ENCODE measurements at places on chromosomes 7 and 10.

DNA sequence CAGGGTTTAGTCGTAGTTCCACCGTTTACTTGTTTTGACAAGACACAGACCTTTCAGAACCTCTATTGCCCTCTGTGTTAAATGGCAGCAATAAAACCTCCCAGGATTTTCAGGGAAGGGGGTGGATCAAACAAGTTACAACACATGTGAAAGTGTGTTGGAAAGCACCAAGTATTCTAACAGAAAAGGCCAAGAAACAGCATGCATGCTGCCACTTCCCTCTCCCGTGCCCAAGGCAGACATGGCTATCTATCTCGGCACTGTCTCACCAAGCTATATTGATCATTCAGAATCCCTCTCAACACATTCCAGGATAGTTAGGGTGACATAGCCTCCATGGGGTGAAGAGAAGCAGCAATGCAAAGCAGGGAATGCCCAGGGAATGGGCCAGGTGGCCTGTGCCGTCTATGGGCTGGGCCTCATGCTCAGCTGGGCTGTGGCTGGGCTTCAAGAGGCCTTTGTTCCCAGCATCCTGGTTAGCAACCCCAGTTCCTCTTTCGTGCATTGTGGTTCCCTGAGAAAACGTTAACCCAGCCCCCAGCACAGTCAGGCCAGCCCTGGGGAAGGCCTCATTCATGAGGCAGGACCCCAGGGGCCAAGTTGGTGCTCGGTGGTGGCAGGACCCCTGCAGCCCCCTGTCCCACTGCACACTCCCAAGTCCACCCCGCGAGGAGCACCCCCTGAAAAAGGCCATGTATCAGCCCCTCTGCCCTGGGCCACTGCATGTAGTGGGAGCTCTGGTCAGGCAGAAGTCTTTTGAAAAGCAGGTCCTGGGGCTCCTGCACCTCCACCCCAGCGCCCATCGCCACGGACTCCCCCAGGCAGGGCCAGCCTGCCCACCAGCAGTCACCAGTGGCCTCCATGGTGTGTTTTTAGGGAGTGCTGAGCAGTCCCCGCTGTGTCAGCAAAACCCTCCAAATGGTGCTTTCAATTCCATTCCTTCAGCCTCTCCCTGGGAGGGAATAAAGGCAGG lies 25.5 kb downstream of the VSIR start:
- no peak for DNase-seq

- DNase-seq: peak; percentile 70
Observed at GRCh38 chr7:128863433-128863989, 855 bp downstream of the ATP6V1F start.

DNA sequence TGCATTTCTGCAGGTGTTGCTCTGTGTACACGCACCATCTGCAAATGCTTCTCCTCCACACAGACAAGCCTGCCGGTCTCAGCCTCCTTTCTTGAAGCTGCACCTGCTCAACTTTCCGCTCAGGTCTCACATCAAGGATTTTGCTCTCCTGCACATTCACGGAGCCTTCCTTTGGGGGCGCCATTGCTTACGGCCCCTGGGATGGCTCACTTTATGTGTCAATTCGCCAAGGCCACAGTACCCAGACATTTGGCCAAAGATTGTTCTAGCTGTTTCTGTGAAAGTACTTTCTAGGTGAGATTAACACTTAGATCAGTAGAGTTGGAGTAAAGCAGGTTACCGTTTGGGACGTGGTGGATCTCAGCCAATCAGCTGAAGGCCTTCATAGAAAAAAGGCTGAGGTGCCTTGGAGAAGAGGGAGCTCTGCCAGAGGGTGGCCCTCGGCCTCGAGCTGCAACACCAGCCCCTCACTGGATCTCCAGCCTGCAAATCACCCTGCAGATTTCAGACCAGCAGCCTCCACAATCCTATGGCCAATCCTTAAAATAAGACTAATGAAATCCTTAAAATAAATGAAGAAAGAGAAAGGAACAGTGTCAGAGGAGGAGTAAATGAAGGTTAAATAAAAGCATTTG lies 39.9 kb upstream of the PPP2R2D start:
- no peak for DNase-seq

DNA sequence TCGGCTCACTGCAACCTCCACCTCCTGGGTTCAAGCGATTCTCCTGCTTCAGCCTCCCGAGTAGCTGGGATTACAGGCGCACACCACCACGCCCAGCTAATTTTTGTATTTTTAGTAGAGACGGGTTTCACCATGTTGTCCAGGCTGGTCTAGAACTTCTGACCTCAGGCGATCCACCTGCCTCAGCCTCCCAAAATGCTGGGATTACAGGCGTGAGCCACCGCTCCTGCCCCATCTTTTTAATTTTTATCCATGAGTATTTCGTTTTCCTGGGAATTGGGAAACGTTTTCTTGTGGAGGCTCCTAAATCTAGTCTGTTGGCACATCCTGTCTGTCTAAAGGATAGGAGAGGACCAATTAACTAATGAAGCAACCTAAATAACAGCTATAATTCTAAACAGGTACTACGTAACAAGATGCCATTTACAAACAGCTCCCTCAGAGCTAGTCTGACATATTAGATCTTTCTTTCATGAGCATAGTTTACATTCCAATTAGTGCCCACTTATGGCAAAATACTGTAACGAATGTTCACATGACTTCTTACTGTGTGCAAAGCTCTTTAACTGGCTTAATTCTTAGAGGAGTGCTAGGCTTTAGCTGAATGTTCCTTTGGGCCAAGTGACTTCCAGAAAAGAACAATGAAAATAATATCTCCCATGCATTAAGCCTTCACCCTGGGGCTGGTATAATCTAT lies 151.0 kb upstream of the YAE1 start:
- DNase-seq: no peak

- no peak for DNase-seq
Observed at GRCh38 chr7:72325561-72325960, 86.6 kb downstream of the CALN1 start.

- DNase-seq: no peak
Observed at GRCh38 chr10:101783736-101784118, 481 bp upstream of the NPM3 start.

DNA sequence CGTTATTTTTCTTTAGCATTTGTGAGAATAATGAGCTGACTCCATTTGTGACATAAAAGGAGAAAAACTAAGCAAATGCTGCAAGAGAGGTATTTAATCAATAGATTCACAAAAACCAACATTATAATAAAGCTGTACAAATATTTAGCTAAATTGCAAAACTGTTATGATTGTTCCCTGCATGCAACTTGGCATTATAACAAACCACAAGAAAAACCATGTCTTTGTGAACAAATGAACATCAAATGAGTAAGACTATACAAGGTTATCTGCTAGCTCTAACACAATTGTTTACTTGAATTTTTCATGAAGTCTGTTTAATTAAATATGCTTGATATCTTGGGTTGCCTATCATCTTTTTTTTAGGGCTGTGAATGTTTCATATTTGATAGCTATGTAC lies 50.8 kb upstream of the PPP1R9A start:
- no peak for DNase-seq

DNA sequence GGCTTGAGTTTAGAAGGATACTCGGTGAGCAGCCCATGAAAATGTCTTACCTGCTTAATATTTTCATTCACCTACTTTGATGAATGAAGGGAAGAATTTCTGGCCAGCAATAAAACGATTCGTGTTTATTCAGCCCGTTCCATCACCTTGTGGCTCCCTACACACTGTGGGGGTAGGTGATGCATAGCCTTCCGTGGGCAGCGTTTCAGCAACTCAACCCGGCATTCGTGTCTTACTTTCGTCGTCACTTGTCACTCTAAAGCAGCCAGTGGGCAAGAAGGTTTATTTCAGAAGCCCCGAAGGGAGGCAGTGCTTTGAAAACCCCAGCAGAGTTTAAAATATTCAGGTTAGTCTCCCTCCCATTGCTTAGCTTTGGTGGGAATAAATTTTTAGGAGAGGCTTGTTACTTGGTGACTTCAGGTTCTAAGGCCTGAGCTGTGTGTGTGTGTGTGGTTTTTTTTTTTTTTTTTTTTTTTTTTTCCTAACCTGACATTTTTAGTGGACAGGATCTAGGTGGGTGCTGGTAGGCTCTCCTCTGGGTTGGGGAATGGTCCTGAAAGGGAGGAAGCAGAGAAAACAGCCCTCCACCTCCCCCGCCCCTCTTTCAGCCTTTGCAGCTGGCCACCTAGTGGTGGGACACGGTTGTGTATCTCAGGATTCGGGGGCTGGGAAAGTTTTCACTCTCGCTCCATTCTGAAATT lies 1.8 kb downstream of the GRK5 start:
- DNase-seq: no peak

DNA sequence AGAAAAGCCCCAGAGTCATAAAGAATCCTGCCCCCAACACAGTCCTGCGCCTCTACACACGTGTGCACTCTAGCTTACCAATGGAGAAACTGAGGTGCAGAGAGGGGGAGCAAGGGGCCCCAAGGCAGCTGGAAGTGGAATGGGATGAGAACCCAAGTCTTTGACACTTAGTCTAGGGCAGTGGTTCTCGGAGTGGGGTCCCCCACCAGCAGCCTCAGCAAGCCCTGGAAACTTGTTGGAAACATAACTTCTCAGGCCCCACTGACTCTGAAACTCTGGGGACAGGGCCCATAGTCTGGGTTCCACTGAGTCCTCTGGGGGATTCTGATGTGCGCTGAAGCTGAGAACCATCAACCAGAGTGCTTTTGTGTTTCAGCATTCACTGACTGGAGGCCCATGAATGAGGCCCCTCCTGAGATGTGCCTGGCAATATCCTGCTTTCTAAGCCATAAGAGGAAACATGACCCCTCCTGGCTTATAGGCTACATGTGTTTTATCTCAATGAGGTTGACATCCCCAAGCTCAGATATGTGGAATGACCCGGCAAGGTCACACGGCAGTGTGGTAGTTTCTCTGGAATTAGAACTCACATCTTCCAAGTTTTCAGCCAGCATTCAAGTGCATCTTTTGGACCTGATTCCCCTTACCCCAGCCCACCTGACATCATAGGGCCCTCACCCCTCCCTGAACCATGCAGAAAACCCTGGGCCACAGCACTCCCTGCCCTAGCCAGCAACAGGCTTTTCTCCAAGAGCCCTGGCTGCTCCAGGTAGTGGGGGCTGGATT lies 147.3 kb upstream of the PCBD1 start:
- no peak for DNase-seq

DNA sequence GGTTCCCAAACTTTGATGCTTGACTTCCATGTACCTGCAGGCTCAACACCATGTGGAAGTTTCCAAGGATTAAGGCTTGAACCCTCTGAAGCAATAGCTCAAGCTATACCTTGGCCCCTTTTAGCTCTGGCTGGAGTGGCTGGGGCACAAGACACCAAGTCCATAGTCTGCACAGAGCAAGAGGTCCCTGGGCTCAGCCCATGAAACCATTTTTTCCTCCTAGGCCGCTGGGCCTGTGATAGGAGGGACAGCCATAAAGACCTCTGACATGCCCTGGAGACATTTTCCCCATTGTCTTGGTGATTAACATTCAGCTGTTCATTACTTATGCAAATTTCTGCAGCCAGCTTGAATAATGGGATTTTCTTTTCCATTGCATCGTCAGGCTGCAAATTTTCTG lies 14.4 kb downstream of the DGKI start:
- DNase-seq: no peak

DNA sequence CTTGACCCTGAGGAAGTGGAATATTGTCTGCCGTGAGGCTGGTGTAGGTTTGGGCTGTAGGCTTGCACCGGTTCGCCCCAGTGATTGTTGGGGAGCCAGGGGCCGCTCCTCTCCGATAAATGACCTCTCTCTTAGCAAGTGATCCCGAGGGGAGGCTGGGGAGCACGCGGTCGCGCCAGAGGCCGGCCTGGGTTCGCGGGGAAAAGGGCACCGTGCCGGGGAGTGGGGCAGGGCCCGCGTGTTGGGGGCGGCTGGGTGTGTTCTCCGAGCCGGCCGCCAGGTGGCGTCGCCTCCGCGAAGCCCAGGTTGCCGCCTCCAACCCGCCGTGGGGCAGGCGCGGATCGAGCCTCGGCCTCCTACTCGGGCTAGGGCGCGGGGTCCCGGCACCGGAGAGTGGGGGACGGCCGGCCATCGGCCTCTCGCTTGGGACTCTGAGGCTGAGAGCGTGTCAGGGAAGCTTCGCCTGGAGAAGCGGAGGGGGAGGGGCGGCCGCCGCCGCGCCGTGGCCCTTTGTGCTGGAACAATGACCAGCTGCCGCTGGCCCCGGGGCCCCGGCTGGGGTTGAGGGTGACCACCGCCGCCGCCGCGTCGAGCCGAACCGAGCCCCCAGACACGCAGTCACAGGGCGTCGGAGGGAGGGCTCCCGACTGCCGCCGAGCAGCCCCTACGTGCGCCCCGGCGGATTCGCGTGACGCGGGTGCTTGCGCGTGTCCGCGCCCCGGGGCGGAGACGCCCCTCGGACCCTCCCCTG lies 442 bp upstream of the LZTS2 start:
- DNase-seq: peak; percentile 94

DNA sequence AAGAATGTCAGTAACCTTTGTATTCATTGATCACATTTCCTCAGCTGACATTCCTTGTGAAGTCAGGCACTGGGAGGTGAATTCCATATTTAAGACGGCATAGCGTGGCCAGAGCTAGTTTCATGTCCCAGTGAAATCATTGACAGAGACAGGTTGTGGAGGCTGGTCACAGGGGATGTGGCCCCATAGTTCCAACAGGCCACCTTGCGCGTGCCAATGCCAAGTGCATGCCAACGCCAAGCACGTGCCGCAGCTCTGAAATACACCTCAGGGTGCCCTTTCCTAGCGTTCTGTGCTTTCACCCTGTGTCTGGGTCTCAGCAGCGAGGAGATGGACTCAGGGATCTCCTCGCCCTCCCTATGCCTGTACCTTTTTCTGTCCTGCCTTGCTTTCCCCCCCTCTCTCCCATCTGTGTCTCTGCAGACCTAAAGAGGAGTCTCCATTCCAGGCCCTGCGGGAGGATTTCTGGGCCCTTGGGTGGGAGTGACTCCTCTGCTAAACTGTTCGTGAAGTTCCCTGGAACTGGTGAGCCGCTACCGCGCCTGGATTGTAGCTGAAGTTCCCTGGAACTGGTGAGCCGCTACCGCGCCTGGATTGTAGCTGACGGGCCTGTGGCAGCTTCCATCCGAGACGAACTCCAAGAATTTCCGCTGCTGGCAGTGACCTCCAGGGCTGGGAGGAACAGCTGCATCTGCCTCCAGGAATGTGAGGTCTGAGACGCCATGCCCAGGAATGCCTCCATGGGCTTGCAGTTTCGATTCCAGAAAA lies 19.7 kb downstream of the AQP1 start:
- DNase-seq: no peak

- DNase-seq: no peak
Observed at GRCh38 chr10:70753841-70754621, 31.1 kb downstream of the TBATA start.

GRCh38 chr10:115029452-115030375 lies 63.5 kb upstream of the ATRNL1 start:
- no peak for DNase-seq

GRCh38 chr10:126314863-126315493 lies 73.3 kb downstream of the ADAM12 start:
- DNase-seq: no peak

Data from GM12891 (cell line).